IPS-NIHi11 (cell line): ENCODE measurements at places on chromosomes 6 and 20.

GRCh38 chr6:22062807-22063408 is 233.9 kb downstream of the PRL start:
- no peak for DNase-seq

DNA sequence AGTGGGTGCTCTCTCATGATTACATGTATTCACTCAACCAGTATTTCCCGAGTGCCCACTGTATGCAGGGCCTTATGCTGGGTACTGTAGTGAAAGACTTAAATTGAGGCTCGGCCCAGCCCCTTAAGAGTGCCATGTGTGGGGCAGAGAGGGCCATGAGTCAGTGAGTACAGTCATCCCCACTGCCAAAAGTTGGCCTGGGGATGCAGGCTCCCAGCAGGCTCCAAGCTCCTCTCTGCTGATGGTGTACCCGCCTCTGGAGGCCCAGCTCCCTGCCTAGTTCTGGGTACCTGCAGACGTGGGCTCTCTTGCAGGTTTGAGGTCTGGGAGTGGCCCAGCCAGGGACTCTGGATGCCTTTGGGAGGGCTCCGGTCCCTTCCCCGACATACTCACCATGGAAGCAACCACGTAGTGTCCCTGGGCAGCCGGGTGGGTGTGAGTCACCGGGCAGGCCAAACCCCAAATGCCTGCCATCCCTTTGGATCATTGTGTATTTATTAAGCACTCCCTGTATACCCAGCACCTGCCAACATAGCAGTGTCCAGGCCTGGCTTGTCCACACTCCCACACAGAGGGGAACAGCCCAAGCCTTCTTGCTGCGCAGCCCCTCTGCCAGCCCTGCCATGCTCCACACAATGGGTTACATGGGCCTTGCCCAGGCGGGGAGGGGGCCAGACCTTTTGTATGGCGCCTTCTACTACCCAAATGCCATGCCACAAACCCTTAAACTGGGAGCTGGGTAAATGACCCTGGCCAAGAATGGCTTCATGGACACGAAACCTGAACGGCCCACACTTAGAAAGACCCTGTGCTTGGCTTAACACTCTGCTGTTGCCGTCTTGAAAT is 153.6 kb downstream of the VEGFA start:
- no peak for DNase-seq

GRCh38 chr20:37480919-37481318 is 40.1 kb upstream of the NNAT start:
- DNase-seq: no peak

- no peak for DNase-seq
These were observed 24.0 kb downstream of the AAR2 start for GRCh38 chr20:36260316-36260715.

DNA sequence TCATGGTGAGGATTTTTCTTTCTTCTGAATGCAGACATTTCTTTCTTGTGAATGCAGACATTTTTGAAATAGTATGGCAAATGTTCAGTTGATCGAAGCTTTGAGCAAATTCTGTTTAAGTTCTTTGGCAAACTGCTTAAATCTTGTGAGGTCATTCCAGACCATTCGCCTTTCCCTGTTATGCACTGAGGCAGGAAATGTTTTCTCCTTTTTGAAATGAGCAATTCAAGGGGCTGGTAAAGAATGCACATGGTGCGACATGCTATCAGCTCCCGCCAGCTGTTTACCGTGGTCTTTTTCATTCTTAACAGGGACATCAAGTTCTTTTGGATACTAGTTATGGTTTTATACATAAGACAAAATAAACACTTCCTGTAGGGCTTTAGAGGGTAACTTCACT is 112.0 kb upstream of the CCN2 start:
- no peak for DNase-seq

GRCh38 chr20:63284083-63284440 is 8.9 kb upstream of the COL20A1 start:
- DNase-seq: no peak

DNA sequence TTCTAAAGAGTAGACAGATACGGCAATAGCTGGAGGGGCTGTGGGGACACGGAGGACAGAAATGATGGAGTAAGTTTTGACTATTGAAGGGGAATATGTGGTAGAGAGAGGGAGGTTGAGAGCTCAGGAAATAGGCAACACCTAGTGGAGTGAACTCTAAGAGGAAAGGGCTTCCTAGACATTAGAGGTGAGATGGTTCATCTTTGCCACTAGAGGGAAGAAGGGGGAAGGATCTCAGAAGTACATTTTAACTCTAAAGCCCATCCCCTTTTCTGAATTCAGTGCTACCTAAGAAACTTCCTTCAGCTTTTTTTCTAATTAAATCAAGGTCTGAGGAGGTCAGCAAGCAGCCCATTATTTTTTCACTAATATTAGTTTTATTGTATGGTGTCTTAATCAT is 689.4 kb upstream of the MAP3K7 start:
- peak; percentile 55 for DNase-seq

GRCh38 chr6:1481286-1481685 is 91.9 kb downstream of the FOXF2 start:
- DNase-seq: no peak

GRCh38 chr6:143252961-143253360 is 192.3 kb downstream of the AIG1 start:
- DNase-seq: no peak

- peak; percentile 96 for DNase-seq
These were observed 207.1 kb downstream of the PREX1 start for GRCh38 chr20:48620507-48621375.

DNA sequence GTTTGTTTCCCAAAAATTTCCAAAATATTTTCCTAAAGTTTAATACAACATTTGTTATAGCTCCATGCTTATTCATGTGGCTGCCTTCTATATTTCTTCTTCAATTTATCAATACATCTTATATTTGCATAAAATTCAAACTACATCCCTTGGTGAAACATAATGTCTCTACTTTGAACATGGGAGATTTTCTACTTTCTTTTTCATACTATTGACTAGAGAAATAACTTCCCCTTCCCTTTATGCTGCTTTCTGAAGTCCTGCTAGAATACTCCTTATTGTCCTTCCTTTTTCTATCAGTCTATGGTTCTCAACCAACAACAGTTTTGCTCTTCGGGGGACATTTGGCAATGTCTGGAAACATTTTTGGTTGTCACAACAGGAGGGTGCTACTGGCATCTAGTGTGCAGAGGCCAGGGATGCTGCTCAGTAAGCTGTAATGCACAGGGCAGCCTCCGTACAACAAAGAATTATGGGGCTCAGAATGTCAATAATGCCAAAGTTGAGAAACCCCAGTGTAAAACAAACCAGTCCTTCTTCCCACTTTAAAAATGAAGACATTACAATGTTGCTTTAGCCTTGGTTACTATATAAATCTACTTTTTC is 29.9 kb downstream of the MKKS start:
- no peak for DNase-seq

DNA sequence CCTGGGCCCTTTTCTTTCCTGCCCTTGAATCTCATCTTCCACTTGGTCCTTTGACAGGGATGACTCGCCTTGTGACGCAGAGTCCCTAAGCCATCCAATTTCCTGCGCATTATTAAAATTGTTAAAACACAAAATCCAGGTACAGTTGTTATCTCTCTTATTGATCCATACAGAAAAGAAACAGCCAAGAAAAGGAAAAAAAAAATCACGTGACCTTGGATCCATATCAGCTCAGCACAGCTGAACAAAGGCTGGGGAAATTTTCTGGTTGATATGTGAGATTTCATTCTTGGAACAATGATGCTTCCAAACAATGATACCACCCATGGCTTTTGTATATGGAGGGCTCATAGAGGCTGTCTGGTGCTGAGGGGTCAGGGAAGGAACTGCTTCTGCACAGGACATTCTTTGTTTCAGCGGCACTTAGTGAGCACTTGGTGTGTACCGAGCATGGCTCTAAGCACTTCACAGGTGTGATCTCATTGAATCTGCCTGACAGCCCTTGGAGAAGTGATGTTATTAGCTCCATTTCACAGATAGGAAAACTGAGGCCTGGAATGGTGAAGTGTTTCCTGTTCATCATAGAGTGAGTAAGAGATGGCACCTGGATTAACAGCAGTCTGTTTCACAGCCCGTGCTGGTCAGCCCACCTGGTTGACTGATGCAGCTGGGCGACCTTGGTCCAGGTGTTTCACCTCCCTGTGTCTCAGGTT is 155.0 kb upstream of the SULF2 start:
- no peak for DNase-seq

GRCh38 chr6:17577059-17577458 is 23.0 kb upstream of the FAM8A1 start:
- DNase-seq: no peak

DNA sequence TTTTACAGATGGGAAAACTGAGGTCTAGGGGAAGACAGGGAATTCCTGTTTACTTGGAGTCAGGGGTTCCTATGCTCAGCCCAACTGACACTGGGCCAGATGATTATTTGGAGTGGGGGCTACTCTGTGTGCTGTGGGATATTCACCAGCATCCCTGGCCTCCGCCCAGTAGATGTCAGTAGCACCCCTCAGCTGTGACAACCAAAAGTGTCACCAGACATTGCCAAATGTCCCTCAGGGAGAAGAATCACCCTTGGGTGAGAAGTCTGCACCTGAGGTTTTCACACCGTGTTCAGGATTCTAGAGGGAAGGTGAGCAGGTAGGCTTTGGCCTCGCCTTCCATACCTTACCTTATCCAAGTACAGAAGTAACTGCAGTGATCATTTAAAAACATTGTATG is 27.6 kb downstream of the CDH26 start:
- DNase-seq: no peak

- no peak for DNase-seq
These were observed 222.6 kb downstream of the FOXC1 start for GRCh38 chr6:1832358-1832757.

DNA sequence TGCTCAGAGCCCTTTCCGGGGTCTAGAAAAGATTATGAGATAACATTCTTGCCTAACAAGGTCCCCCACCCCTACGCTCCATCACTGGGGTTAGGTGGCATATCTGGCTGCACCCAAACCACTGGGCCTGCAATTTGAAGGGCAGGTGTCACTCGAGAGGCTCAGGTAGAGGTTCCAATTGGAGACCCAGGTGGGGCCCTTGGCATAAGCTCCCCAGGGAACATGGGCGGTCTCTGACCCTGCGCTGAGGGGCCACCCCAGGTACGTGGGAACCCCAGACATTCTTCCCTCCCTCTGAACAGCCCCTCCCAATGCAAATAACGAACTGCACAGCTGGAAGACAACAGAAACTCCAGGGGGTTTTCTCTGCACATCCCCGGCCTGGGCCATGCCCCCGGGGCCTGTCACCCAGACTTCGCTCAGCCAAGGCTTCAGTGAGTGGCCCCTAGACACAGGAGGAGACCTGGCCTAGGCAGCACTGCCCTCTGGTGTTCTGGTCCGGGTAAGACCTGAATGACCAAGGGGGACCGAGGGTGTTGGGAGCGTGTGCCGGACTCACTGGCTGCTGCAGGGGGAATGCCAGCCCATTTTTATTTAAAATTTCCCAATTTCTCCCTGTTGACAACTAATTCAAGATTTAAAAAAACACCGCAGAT is 47.5 kb downstream of the DSTN start:
- peak; percentile 86 for DNase-seq

- DNase-seq: no peak
These were observed 41.5 kb downstream of the SENP6 start for GRCh38 chr6:75643173-75643572.

DNA sequence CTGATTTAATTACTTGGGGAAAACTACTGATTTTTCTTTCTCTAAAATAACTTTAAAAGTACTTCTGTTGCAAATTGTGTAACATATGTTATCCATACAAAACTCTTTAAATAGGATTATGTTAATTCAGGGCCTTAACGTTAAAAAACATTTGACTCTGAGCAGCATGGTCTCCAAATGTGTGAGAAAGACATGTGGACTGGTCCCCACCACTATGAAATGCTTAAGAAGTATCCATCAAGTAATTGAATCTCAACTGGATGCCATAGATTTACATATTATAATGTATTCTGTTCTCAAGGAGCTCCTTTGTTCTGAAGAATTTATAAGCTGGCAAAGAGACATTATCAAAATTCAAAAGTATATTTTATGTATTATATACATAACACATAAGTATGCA is 130.8 kb upstream of the HEY2 start:
- DNase-seq: no peak

DNA sequence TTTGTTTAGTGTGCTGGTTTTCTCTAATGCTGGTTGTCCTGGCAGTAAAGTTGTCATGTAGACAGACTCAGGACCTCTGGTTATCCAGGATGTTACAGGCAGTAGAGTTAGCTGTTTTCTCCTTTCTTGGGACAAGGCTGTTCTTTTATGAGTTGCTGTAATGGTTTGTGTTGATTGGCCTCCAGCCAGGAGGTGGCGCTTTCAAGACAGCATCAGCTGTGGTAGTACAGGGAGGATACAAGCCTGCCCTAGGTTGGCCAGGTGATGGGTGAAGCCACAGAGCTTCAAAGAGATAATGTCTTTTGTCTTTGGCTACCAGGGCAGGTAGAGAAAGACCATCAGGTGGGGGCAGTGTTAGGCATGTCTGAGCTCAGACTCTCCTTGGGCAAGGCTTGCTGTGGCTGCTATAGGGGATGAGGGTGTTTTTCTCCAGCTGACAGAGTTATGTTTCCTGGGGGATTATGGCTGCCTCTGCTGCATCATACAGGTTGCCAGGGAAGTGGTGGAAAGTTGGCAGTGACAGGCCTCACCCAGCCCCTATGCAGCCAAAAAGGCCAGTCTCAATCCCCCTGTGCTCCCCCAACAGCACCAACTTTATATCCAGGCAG is 127.2 kb upstream of the TAB2 start:
- no peak for DNase-seq

DNA sequence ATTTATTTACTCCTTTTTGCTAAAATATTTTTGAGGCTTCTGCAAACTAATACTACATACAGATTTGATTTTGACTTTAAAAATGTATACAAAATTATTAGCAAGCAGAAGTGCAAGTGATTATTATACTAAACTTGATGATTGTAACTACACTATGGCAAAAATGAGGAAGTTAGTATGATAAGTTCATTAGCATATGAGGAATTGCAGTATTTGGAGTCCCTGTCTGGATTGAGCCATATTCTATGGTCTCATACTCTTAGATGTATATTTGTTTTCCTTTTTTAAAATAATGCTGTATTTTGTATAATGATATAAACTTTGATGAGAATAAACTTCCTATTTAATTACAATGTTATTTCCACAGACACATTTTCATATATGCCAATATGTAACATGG is 13.9 kb downstream of the CRISP3 start:
- no peak for DNase-seq

DNA sequence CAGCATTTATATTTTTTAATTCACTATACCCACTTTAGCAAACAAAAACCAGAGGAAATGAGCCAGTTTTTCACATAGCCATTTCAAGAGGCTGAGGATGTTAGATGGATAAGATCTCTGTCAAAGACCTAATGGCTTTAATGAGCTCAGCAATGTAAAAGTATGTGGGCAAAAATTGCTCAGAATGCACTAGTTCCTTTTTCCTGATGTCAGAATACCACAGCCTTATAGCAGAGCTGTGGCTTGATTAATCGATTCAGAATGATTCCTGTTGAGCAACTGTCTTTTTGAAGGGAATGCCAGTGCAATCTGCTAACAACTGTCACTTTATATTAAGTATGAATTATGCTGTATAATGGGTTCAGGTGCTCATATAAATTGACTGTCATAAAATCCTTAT is 100.6 kb upstream of the HIVEP1 start:
- no peak for DNase-seq

GRCh38 chr20:49948809-49949507 is 12.8 kb downstream of the RNF114 start:
- DNase-seq: no peak
